Urothelium cell line (cell line): ENCODE measurements at places on chromosomes 13 and 19.

- no peak for DNase-seq
Measured at GRCh38 chr13:60178327-60178726, 14.6 kb upstream of the DIAPH3 start.

DNA sequence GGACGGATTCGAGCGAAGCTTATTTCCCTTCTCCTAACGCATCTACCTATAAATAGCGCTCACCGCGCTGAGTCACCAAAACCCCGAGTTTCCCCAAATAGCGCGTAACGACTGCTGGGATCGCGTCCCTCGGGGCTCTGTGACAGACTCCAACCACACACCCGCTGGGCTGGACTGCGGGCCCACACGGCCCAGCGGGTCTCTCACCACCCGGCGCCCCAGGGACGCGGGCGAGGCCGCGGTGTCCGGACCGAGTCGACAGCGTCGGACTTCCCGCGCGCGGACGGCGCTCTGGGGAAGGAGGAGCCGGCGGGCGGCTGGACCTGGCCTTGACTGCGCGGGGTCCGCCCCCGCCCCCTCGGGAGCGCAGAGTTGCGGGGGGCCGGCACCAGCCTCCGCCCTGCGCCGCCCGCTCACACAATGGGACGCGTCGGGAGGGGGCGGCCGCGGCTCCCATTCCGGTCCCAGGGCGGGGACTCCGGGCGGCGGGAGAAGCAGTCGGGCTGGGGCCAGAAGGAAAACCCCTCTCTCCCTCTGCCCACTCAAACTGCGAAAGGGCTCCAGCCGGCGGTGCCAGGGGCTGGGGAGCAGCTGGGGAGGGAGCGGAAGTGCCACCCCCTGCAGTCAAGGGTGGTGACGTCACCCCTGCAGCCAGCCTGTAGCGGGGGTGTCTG, 108.8 kb downstream of the KCNRG start:
- DNase-seq = peak; percentile 93

DNA sequence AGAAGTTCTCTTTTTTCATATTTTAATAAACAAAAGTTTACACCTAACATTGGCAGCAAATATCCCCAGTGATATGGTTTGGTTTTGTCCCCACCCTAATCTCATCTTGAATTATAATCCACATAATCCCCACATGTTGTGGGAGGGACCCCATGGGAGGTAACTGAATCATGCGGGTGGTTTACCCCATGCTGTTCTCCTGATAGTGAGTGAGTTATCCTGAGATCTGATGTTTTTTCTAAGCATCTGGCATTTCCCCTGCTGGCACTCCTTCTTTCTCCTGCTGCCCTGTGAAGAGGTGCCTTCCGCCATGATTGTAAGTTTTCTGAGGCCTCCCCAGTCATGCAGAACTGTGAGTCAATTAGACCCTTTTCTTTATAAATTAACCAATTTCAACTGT, 214.7 kb downstream of the SLITRK1 start:
- DNase-seq = no peak

GRCh38 chr13:78607409-78608251, 4.3 kb upstream of the POU4F1 start:
- no peak for DNase-seq

GRCh38 chr19:7349961-7350711, 1.4 kb downstream of the ARHGEF18 start:
- DNase-seq = no peak

DNA sequence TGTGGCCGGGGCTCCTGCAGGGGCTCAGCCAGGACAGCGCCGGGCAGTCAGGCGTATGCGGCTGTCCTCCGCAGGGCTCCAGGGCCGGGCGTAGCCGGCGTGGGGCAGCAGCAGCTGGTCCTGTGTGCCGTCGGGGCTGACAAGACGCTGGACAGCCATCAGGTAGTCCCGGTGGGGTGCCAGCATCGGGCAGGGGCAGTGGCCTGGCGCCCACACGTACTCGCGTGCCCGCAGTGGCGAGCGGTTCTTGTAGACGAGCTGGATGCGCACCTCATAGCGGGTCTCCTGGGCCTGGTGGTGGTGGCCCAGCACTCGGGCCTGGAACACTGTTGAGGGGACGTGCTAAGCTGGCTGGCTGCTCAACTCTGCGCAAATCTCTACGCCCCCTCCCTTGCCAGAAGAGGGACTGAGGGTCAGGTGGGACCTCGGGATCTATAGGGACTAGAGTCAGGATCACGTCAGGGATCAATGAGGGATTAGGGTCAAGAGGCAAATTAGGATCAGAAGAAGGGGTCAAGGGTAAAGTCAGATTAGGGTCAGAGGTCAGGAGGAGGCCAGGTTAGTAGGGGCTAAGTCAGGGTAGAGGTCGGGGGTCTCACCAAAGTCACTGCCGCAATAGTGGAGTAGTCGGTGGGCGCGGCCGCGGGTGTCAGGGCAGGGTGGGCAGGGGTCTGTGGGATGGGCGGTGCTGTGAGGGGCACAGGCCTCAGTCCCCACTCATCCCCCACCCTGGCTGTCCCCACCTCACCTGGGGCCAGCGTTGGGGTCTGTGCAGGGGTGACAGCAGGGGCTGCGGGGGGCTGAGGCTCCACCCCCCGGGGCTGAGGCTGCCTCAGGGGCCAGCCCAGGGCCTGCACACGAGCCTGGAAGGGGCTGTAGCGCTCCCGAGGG, 6.6 kb downstream of the ADAMTSL5 start:
- DNase-seq = no peak

GRCh38 chr19:33080761-33081681, at the start of gene GPATCH1:
GPATCH1 (plus strand) TSS chr19:33081181; CDS start chr19:33081194, 13 bp downstream.
- DNase-seq = peak; percentile 90

- DNase-seq = no peak
Measured at GRCh38 chr19:11141937-11142527, 13.6 kb downstream of the SPC24 start.
